HCEC 1CT (cell line): ENCODE measurements at places on chromosomes 13 and 19.

- no peak for DNase-seq
Observed at GRCh38 chr19:44192127-44192526, 20.2 kb upstream of the ZNF227 start.

- DNase-seq: no peak
Observed at GRCh38 chr13:94825507-94825906, 113.2 kb upstream of the SOX21 start.

- no peak for DNase-seq
Observed at GRCh38 chr13:86839221-86839620, 832.0 kb upstream of the SLITRK5 start.

- DNase-seq: no peak
Observed at GRCh38 chr13:114087430-114087829, 45.0 kb downstream of the RASA3 start.

- no peak for DNase-seq
Observed at GRCh38 chr19:16135430-16136127, 7.9 kb upstream of the HSH2D start.

DNA sequence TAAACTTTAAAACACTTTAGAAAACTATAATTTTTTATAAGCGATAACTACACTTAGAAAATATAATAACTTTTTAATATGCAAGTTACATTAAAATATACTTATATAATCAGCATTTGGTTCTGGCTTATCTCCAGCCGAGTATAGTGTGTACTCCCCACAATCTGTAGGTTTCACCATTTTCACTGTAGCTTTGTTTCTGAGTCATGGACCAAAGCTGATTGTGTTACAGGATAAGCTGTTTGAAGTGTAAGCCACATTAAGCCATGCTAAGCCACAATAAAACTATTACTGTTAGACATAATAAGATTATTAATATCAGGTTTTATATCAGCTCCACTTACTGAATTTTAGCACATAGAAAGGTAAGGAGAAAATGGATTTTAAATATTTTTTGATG is 43.8 kb downstream of the CCDC122 start:
- DNase-seq: no peak

DNA sequence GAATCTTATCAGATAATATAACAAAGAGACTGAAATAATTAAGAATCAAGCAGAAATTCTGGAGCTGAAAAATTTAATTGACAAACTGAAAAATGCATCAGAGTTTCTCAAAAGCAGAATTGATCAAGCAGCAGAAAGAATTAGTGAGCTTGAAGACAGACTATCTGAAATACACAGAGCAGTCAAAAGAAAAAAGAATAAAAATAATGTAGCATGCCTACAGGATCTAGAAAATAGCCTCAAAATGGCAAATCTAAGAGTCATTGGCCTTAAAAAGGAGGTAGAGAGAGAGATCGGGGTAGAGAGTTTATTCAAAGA is 39.2 kb downstream of the CAB39L start:
- no peak for DNase-seq

DNA sequence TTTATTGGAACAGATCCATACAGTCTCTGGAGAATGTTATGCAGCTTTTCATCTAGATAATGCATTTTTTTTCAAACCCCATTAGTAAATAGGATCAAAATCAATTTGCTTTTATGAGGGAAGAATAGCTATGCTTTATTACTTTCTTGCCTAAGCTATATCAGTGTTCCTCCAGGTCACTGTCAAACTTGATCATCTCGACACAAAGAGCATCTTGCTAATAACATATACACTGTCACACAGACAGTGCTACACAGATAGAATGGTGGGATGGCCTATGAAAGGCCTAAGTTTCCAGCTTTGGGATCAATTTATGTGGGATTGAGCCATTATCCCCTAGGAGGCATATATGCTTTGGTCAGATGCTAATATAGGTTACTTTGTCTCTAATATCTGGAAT is 862.9 kb upstream of the SPRY2 start:
- DNase-seq: no peak
